ENCODE measurements at places on chromosomes 7 and 10.

DNA sequence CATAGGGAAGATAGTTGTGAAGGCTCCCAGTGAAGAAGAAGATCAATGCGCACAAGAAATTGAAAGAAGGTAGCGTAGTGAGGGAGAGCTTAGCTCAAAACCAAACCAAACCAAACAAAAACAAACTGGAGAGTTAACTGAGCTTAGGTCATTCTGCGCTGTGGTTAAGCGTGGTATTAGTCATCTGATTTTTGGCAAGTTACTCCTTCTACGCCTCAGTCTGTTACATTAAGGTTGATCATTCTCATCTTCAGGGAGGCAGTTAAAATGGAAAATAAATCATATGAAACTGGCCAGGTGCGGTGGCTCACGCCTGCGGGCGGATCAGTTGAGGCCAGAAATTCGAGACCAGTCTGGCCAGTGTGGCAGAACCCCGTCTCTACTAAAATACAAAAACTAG lies 259.7 kb downstream of the EXOC4 start:
- peak; percentile 94 for DNase-seq

DNA sequence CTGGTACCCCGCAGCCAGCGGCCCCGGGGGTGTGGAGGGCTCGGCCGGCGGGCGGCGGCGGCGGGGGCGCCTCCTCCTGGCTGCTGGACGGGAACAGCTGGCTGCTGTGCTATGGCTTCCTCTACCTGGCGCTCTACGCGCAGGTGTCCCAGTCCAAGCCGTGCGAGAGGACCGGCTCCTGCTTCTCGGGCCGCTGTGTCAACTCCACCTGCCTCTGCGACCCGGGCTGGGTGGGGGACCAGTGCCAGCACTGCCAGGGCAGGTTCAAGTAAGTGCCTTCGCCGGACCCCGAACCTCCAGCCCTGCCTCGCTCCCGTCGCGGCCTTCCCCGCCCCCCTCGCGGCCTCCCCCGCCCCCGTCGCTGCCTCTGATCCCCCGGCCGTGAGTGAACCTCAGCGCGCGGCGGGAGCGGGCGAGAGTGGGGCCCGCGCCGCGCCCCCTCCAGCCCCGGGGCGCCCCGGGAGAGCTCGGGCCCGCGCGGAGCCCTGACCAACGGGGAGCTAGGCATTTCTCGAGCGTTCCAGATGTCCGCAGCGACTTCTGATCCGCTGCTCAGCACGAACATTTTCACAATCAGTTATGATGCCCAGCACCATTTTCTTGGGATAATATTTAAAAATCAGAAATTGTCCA lies 727 bp downstream of the ATRNL1 start:
- DNase-seq, result no peak

- DNase-seq, result no peak
Measured at GRCh38 chr10:101772017-101772894, 3.7 kb downstream of the FGF8 start.

- peak; percentile 48 for DNase-seq
Measured at GRCh38 chr10:44306147-44306710, 78.7 kb downstream of the CXCL12 start.

GRCh38 chr7:97064972-97065587 lies 40.4 kb upstream of the DLX5 start:
- peak; percentile 72 for DNase-seq

DNA sequence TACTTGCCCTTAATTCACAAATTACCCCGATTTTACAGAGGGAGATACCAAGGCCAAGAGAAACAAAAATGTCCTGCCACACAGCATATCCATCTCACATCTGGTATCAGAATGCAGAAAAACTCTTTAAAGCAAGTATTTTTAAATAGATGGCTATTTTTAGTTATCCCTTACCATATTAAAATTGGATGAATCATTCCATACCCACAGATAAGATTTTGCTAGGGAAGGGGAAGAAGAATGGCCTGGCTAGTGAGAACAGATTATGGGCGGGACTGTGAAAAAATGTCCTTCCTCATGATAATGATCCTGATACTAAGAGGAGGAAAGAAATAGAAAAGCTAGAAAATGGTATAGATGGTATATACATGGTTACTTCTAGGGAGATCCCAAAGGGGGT lies 80.6 kb upstream of the GATAD1 start:
- no peak for DNase-seq

DNA sequence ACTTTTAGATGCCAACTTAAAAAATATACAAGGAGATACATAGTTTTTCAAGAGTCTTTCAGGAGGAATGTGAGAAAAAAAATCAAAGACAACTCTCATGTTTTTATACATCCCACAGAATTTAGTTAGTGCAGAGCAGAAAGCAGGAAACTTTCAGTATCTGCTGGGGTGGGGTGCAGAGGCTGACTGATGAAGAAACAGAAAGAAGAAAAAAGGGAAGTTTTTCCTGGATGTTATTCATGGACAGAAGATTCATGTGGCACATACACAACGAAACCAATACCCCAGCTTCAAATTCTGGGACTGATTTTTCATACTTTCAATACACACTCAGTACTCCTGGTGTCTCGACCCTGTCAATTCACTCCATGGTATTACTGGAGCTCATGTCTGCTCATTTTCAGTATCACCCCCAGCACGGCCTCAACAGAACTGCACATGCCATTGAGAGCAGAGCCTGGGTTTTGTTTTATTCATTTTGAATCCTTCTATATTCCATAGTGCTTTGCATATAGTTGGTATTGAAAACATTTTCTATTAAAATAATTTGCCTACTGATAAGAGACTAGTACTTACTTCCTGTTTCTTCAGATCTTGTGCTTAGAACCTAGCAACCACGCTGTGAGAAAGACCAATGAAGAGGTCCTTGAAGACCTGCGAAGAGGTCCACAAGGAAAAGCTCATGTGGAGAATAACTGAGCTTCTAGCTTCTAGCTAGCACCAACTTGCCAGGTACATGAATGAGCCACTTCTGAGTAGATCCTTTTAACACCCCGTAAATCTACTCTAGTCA lies 49.0 kb downstream of the NDUFB2 start:
- no peak for DNase-seq

DNA sequence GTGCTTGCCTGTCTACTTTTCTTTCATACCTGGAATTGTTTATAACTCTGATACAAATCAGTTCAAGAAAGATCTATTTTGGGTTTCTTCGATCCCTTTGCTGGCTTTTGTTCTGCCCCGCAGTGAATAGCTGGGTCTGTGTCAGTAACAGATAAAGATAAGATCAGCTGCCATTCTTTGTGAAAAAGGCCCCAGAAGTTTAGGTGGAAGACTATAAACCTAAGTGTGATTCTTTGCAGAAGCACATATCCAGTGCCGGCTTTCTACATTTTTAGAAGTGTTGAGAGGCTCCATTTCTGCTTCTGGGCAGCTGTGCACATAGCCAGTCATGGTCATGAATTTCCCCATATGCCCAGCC lies 686.4 kb upstream of the C7orf33 start:
- DNase-seq, result no peak

DNA sequence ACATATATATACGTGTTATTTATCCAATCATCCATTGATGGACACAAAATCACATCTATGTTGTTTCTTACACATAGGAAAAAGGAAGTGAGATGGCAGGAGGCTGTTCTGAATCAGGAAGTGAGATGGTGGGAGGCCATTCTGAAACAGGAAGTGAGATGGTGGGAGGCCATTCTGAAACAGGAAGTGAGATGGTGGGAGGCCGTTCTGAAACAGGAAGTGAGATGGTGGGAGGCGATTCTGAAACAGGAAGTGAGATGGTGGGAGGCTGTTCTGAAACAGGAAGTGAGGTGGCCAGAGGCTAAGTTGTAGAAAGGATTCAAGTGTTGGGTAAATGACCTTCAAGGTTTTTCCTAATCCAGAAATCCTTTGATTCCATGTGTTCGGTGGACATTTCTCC lies 921.5 kb downstream of the TYW1 start:
- no peak for DNase-seq

- DNase-seq, result no peak
Measured at GRCh38 chr10:3785851-3786271, 852 bp upstream of the KLF6 start.

- no peak for DNase-seq
Measured at GRCh38 chr10:31945392-31945791, 16.8 kb upstream of the ARHGAP12 start.

GRCh38 chr7:33754933-33755928 lies 150.1 kb upstream of the BMPER start:
- no peak for DNase-seq

DNA sequence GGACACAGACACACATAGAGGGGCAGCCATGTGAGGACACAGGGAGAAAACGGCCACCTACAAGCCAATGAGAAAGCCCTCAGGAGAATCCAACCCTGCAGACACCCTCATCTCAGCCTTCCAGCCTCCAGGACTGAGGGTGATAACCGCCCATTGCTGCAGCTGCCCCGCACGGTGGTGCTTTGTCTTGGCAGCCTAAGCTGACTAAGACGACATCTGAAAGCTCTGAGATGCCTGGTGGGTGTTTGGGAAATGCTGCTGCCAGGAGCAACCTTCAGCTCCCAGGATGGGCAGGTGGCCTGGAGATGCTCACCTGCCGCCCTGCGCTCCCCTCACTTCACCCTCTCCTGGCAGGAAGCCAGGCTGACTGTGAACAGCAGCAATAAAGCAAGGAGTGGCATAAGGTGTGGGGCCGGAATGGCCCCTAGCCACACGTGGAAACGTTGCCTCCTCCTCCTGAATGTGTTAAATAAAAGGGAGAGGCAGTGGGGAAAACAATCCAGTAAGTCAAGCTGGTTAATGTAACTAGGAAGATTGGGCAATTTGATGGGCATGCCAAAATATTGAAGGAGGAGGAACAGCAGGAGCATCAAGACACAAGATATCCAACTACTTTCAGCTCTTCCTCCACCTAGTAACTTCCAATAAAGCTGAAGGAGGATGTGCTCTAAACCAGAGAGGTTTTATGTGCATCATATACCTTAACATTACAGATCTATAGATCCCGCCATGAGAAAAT lies 121.5 kb downstream of the TNS3 start:
- no peak for DNase-seq

GRCh38 chr10:106705681-106706100 lies 458.8 kb downstream of the SORCS1 start:
- DNase-seq, result peak; percentile 72

GRCh38 chr7:105202616-105203015 lies 186.1 kb downstream of the SRPK2 start:
- DNase-seq, result no peak

GRCh38 chr7:137633133-137633532 lies 213.6 kb downstream of the DGKI start:
- DNase-seq, result no peak

DNA sequence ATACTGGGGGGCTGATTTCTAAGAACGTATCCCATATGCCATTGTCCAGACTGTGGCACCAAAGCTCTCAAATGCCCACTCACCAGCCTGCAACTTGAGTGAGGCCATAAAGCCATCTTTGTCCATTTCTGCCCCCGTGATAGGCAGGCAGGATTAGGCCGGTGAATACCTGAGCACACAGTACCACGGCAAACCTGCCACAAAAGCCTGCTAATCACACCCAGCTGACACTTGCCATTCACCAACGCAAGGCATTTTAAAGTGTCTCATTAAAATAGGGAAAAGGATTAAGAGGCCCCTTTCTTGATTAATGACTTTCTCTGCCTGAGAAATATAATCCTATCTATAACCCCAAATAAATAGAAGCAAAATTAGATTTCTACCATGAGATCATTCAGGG lies 111.4 kb upstream of the NANOS1 start:
- DNase-seq, result no peak

DNA sequence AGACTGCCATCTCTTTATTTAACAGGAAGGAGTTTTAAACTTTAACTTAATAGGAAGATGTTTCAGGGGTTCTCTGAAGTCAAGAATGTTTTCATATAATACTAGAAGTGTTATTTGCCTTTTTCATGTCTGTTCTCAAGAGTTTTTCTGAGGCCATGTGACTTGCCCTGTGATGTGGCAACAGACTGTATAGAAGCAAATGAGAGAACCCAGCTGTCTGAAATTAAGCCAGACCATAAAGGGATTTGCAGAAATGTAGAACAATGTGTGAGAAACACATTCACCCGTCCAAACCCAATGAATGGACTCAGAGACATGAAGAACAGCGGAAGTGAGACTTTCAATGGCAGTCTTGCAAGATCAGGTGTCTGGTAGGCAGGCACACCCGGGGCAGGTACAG lies 23.8 kb downstream of the MAPK8 start:
- DNase-seq, result no peak

GRCh38 chr10:43906490-43906889 lies 257.8 kb upstream of the ZNF32 start:
- no peak for DNase-seq

DNA sequence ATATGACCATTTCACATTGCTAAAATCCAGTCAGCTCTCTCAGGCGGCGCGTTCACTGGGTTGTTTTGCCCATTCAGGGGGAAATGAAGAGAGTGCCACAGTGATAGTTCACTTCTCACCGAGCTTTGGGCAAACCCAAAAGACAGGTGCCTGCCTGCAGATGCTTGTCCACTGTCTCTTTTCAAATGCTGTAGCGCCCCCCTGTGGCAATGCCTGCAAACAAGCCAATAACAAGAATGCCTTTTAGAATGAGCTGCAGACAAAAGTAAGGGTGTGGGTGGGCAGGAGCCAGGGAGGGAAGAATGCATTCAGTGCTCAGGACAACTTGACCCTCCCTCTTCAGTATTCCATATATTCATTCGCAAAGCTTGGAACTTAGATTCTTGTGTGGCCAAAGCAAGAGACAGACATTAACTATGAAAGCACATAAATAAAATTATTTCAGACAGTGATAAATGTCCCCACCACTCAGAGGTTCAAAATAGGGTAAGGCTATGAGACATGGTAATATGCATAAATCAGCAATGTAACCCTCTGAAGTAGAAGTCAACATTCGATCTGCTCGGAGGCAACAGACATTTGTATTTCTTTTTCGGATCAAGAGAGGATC lies 86.9 kb downstream of the JAZF1 start:
- peak; percentile 73 for DNase-seq

GRCh38 chr7:77538281-77539212 lies 1.5 kb downstream of the PTPN12 start:
- peak; percentile 92 for DNase-seq

DNA sequence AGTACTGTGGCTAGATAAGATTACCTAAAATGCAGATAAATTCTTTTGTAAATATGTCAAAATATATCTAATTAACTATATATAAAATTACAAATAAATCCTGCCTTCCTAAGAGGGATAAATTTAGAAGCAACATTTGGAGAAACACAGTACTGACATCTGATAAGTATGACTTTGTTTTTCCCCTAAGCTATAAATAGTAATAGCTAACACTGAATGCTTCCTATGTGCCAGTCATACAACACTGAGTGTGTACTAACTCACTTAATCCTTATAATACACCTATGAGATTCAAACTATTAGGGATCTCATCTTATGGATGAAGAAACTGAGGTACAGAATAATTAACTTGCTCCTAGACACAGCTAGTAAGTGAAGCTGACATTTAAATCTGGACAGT lies 733.4 kb downstream of the MAGI2 start:
- DNase-seq, result no peak

DNA sequence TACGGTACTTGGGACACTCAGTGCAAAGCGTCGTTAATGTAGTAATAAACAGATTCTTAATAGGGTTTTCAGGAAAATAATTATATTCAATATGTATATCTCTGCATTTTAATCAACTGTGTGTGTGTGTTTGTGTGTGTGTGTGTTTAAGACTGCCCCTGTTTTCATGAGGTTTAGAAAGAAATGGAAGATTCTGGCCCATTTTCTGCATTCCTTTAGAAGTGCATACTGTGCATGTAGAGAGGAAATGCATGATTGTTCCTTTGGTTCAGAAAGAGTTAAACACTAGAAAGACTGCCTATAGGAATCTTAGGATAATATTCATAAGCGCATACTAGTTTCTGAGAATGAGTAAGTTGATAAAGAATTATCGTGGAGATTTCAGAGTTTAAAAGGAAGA lies 975 bp downstream of the CNTNAP2 start:
- no peak for DNase-seq

Measured in PC-3 (cell line).